Fibroblast of pulmonary artery (primary cell): ENCODE measurements at places on chromosomes 13 and 19.

DNA sequence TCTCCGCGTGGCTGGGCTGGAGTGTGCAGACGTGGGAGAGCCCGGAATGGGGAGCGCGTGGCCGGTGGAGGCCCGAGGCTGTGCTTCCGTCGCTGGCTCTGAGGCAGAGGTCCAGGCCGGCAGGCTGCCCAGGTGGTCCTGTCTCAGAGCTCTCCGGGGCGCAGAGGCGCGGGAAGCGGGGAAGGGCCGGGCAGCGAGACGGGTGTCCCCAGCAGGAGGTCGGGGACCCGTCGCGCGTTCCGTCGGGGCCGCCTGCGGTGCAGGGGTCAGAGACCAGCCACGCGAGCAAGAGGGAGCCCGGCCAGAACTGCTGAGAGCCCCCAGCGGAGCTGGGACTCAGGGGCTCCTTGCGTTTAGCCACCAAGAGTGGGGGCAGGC, 1.3 kb upstream of the C1QTNF9 start:
- DNase-seq = no peak

GRCh38 chr13:28641600-28641926, 17.4 kb upstream of the POMP start:
- DNase-seq = peak; percentile 40

DNA sequence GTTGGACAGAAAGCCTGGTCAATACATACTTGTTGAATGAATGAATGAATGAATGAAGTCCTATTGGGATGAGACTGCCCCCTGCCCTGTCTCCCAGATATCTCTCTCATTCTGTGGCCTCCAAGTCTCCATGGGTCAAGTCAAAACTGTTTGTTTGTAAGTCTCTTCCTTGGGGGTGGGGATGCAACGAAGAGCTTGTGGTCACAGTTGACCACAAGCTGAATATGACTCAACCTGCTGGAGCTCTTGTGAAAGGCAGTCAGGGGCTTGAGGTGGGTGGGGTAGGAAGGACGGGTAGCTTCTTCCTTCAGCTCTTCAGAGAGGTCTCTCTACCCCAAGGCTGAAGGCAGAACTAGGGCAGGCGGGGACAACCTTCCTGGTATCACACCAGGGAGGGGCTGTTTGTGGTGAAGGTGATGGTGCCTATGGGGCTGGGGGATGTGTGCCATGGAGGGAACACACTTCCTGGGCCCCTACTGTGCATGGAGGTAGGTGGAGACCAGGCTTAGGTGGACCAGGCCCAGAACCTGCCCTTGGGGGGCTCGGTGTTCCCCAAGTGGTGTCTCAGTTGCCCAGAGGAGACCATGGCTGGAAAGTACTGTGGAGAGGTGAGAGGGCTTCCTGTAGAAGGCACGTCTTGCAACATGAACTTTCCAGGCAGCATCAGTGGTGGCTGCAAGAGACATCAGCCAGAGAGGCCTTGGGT, 8.0 kb downstream of the MYO1F start:
- peak; percentile 88 for DNase-seq

DNA sequence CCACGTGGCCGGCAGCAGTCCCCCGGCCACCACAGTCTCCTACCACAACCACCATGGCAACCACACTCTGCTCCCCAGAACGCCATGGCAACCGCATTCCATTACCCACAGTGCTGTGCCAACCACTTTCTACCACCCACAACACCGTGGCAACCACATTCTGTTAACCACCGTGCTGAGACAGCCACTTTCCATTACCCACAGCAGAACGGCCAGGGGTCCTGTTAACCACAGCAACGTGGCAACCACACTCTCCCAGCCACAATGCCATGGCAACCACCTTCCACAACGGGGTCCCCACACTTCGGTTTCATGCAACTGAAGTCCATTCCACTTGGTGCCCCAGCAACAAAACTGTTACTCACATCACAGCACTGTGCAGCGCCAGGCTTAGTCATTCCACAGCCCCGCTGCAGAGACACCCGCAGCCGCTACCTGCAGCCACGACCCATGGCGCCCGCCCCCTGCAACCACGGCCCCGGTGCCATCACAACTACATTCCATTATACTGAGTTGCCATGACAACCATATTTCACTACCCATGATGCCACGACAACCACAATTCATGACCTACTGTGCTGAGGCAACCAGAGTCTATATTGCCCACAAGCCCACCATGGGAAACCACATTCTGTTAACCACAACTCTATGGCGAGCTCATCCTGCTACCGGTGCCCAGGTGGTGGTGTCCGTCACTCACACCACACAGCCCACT, 10.0 kb downstream of the DPF1 start:
- DNase-seq = peak; percentile 29

DNA sequence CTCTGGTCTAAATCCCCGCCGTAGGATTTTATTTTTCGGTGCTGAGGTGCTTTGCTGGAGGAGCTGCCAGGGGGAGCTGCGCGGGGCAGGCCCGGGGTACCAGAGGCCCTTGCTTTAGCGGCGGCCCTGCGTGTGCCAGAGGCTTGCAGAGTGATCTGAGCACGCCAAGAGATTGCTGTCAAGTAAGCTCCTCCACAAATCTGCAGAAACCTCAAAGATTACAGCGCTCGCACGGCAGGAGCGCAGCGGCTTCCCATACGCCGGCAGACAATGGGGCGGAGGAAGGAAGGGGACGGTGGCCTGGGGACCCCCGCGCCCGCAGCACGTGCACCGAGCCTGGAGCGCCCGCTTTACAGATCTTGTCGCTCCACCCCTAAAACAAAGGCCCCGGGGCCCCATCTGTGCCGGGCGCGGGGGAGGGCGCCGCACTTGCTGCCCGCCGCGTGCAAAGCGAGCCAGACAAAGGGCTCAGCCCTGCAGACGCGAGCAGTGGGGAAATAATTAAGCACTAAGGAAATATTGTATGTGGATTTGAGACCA, 9.1 kb upstream of the C19orf12 start:
- peak; percentile 15 for DNase-seq

DNA sequence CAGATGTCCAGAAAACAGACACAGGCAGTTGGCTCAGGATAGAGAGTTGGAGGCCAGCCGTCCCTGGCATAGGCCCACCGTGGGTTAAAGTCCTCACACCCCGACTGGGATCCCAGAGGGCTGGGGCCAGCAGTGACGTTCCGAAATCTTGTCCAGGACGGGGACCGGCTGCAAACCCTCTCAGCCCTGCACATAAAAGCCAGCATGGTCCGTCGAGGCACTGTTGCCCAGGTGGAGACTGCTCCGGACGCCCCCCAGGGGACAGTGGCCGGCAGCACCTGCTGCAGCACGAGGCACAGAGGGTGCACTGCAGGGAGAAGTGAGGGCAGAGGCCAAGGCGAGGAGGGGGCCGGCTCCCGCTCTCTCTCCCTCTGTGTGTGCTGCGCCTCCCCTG, 4.3 kb upstream of the IFNL2 start:
- no peak for DNase-seq

GRCh38 chr13:95707442-95708390, 30.8 kb downstream of the DNAJC3 start:
- no peak for DNase-seq

DNA sequence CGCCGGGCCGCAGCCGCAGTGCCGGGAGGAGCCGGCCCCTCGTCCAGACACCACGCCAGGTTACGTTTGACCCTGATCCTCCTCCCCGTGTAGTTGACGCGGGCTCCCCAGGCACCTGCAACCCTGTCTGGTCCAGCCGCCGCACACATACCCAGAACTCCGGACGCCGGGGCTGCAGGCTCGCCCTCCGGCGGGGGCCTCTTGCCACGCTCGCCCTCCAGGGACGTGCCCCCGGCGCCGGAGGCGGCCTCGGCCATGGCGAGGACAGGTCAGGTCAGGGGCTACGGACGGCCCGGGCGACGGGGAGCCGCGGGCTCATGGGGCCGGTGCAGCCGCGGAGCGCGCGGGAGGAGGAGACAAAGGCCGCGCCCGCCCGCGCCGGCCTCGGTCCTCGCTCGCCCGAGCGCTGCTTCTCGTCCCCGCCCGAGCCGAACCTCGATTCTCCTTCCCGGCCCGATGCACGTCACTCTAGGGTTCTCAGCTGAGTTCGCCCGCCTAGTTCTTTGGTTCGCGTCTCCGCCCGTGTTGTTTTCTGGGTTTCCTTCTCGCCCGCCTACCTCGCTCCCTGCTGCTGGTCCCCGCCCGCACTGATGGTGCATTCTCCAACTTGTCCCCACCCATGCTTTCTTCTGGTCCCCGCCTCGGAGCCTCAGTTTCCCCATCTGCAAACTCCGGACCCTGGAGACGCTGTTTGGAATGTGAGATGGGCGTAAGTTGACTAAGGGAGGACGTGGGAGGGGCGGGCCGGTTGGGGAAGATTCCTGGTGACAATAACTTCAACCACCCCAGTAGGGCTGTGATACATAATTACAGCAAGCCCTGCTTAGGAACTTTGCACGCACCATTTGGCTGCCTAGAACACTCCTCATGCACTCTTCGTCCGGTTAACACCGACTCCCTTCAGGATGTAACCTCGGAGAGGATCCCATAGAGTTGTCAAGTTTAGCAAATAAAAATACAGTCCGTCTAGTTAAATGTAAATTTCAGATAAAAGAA, at the start of gene ANO8:
Gene ANO8 (minus strand): TSS at position 442 of the 996 bp plus-strand sequence. CDS start 185 bp downstream, at position 257.
- peak; percentile 99 for DNase-seq

DNA sequence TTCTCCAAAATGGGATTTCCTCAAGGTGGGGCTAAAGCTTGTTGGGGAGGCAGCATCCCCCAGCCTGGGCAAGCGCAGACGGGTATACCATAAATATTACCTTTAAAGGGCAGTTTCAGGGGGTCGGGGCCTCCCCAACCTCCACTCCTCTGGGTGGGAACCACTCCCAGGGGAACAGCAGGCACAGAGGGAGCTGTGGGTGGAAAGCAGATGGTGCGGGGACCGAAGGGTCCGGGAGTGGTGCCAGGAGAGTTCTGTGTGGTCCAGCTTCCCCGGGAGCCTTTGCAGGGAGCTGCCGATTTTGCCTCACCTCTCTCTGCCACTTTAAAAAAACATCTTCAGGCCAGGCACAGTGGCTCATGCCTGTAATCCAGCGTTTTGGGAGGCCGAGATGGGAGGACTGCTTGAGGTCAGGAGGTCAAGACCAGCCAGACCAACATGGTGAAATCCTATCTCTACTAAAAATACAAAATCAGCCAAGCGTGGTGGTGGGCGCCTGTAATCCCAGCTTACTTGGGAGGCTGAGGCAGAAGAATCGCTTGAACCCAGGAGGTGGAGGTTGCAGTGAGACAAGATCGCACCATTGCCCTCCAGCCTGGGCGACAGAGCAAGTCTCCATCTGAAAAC, 5.5 kb downstream of the MAST3 start:
- no peak for DNase-seq
